ENCODE measurements at places on chromosomes 7 and 10. TPM values are rescaled to one million over a fixed set of nuclear protein-coding genes. Genes with fewer than 3 reads are reported as not detected.

GRCh38 chr7:87398446-87398845, 53.0 kb downstream of the CROT start:
- no peak for DNase-seq

DNA sequence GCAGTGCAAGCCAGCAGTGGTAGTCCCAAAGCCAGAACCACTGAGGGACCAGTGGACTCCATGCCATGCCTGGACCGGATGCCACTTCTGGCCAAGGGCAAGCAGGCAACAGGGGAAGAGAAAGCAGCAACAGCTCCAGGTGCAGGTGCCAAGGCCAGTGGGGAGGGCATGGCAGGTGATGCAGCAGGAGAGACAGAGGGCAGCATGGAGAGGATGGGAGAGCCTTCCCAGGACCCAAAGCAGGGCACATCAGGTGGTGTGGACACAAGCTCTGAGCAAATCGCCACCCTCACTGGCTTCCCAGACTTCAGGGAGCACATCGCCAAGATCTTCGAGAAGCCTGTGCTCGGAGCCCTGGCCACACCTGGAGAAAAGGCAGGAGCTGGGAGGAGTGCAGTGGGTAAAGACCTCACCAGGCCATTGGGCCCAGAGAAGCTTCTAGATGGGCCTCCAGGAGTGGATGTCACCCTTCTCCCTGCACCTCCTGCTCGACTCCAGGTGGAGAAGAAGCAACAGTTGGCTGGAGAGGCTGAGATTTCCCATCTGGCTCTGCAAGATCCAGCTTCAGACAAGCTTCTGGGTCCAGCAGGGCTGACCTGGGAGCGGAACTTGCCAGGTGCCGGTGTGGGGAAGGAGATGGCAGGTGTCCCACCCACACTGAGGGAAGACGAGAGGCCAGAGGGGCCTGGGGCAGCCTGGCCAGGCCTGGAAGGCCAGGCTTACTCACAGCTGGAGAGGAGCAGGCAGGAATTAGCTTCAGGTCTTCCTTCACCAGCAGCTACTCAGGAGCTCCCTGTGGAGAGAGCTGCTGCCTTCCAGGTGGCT, 97.7 kb downstream of the TACC2 start:
- no peak for DNase-seq

- DNase-seq: no peak
Measured at GRCh38 chr10:42985436-42986316, 91.2 kb upstream of the RET start.

- peak; percentile 82 for DNase-seq
Measured at GRCh38 chr7:117673367-117673766, 193.5 kb downstream of the CFTR start.

- DNase-seq: no peak
Measured at GRCh38 chr7:44182827-44183226, 6.4 kb downstream of the GCK start.

DNA sequence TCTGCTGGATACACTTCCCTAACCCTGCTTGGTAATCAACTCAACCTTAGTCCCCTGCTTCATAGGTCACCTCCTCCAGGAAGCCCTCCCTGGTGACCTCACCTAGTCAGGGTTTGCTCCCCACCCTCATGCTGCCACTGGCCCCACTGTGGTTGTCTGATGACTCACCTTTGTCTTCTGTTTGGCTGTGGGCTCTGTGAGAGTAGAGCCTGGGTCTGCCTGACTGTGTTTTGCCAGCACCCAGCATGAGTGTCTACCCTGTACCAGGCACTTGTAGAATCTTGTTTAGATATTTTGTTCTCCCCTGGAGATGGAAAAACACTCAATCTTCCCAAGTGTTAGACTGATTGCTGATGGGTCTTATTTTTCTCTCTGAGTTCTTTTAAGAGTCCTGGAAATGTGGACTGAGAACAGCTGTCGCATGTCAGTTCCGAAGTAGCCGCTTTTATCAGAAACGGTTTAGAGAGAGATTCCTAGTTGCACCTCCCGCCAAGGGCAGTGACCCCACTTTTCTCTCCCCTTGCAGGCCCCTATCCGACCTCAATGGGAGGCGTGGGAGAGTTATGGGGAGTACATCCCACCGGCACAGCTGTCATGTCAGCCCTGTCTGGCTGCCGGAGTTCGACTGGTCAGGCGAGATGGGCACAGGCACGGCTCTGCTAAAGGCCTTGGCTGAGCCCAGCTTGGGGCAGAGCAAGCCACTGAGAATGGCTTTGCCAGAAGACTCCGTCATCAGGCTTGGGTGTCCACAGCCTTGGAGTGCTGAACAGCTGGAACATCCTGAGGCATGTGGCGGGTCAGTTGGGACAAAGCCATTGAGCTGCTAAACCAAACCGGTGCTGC, 134.3 kb downstream of the GRK5 start:
- DNase-seq: no peak

- DNase-seq: no peak
Measured at GRCh38 chr7:30163231-30163894, 28.6 kb downstream of the MTURN start.

GRCh38 chr7:158847451-158847866, 8.9 kb upstream of the DYNC2I1 start:
- DNase-seq: no peak

The PALD1 gene
- total RNA-seq: 20.4 TPM

The PDK4 gene
- total RNA-seq: not detected

DNA sequence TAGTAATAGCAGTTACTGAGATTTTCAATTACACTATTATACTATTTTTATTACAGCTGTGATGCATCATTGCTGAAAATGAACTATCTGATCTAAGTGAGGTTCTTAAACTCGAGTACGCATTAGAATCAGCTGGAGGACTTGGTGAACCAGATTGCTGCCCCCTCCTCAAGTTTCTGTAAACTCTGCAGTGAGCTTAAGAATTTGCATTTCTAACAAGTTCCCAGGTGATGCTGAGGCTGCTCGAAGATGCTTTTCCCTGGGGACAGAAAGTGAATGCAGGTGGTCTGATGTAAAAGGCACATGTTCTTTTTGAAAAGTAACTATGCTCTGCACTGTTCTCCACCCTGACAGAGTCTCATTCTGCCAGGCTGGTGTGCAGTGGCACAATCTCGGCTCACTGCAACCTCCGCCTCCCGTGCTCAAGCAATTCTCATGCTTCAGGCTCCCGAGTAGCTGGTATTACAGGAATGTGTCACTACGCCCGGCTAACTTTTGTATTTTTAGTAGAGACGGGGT, 12.5 kb downstream of the RNF133 start:
- no peak for DNase-seq

DNA sequence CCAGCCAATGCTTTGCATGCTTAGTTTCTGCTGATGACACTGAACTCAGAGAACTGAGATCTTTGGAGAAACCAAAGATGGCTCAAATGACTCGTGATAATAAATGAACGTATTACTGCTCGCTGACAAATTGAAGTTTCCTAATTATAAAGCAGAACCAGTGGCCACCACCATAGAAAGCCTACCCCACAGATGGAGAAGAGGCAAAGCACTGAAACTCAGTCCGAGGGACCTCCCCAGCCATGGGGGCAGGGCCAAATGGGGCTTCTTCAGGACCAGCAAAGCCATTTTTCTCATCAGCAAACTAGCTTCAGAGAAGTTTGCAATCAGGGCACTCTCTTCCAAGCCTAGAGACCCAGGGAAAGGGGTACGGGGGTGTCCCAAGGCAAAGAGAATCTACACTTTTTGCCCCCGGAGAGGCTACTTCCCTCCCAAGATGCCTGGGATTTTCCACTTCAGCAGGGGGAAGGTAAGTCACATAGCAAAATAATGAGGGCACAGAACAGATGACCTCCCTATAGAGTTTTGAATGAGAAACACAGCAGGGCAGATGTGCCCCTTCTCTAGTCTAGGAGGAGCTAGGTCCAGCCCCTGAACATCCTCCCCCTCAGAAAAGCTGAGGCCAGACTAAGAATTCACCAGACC, 4.3 kb upstream of the IL6 start:
- DNase-seq: no peak

DNA sequence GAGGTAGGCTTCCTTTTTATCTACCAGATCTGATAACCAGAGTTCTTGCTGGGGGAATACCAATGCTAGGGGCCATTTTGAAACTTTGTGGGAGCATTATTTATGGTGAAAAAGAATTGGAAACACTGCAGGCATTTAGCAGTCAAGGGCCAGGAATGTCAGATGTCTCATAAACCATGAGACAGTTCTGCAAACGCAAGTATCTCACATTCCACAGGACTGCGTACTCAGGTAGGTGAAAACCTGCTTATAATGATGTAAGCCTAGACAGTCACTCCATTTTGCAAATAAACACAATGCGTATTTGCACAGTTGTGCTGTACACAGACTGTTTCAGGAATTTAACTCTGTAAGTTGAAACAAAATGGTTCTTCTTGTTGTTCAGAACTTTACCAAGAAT, 33.9 kb downstream of the ECHDC3 start:
- DNase-seq: no peak

DNA sequence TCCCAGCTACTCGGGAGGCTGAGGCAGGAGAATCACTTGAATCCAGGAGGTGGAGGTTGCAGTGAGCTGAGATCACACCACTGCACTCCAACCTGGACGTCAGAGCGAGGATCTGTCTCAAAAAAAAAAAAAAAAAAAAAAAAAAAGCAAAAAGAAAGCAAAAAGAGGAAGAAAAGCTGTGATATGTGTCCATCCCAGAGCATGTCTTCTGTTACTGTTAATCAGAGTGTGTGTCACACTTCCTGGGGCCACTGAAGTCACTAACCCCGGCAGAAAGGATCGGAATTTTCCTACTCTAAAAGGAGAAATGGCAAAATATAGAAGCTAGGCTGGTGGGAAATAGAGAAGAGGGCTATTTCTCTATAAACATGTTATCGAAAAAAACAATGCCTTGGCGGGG, 11.9 kb downstream of the PIK3AP1 start:
- no peak for DNase-seq

GRCh38 chr7:7681191-7681935, 37.0 kb downstream of the RPA3 start:
- peak; percentile 37 for DNase-seq

GRCh38 chr10:74558897-74559296, 267.5 kb upstream of the KAT6B start:
- DNase-seq: no peak

DNA sequence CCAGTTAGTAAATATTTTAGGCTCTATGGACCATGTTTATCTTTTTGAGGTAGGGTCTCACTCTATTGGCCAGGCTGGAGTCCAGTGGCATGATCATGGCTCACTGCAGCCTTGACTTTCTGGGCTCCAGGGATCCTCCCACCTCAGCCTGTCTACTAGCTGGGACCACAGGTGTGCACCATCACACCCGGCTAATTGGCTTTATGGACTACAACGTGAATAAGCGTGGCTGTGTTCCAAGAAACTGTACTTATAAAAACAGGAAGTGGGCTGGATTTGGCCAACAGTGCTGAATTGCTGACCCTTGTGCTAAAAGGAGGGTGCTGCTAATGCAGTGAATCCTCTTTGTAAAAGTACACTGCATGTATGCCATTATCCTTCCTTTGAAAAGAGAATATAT, 111.7 kb upstream of the CDK13 start:
- no peak for DNase-seq

The KCNH2 gene
- total RNA-seq: 11.1 TPM

The PTPN20 gene
- total RNA-seq: not detected

The PLPP4 gene
- total RNA-seq: 0.90 TPM

GRCh38 chr7:143434660-143435059, 8.6 kb upstream of the TAS2R60 start:
- no peak for DNase-seq

The BCCIP gene
- total RNA-seq: 76.5 TPM

The DEPP1 gene
- total RNA-seq: not detected

DNA sequence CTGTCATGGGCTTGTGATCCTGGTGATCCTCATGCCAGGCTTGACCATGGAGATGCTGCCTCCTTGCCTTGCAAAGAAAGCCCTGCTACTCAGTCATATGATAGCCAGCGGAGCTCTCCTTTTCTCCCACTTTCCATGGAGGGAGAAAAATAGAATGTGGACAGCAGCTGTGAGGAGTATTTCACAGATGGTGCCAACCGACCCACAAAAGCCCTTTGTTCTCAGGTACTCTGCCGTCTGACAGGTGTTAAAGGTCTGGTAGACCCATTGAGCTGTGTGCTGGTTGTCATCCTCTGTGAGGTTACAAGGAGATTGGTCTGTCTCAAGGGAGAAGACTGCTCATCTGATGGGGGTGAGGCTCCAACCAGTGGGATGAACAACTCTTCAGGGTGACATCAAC, 29.5 kb upstream of the COBL start:
- no peak for DNase-seq

DNA sequence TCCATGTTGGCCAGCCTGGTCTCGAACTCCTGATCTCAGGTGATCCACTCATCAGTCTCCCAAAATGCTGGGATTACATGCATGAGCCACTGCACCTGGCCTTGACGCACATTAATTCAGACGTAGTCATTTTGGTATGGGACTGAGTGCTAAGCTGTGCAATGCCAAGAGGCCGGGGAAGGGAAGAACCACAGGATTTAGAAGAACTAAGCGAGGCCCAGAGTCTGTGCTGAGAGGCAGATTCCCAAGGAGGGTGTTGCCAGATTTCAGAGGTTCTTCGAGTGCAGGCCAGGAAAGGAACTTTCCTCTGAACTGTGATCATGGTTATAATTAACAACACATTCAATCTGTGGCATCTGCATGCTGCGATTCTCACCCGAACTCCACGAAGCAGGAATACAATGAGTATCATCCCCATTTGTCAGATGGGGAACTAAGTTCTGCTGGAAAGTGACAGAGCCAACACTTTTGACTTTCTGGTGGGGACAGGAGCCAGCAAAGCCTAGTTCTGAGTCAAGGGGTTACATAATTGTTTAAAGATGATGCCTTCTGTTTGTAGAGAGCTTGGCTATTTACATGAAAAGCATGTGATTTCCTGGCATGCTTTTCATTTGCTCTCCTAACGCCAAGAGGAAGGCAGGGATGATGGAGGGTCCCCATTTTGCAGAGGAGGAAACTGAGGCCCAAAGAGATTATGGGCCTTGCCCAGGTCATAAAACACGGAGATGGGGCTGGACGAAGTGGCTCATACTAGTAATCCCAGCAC, 6.2 kb upstream of the ZAN start:
- no peak for DNase-seq

- no peak for DNase-seq
Measured at GRCh38 chr10:121154310-121154709, 303.1 kb downstream of the WDR11 start.

- DNase-seq: peak; percentile 82
Measured at GRCh38 chr10:26213157-26213800, 3.3 kb upstream of the GAD2 start.

The ALOX5 gene
- 0.96 TPM for total RNA-seq

- no peak for DNase-seq
Measured at GRCh38 chr10:77189520-77189919, 448.1 kb downstream of the KCNMA1 start.

All from neural progenitor cell (in vitro differentiated cells).